ENCODE measurements at places on chromosomes 16 and 17.
A peak's percentile ranks its signal among the peaks of the same experiment; 100 is the strongest.

- no peak for DNase-seq
These were observed 1084.9 kb upstream of the RBFOX1 start for GRCh38 chr16:6247775-6248174.

- no peak for DNase-seq
These were observed 3.8 kb downstream of the YBX2 start for GRCh38 chr17:7290685-7291084.

DNA sequence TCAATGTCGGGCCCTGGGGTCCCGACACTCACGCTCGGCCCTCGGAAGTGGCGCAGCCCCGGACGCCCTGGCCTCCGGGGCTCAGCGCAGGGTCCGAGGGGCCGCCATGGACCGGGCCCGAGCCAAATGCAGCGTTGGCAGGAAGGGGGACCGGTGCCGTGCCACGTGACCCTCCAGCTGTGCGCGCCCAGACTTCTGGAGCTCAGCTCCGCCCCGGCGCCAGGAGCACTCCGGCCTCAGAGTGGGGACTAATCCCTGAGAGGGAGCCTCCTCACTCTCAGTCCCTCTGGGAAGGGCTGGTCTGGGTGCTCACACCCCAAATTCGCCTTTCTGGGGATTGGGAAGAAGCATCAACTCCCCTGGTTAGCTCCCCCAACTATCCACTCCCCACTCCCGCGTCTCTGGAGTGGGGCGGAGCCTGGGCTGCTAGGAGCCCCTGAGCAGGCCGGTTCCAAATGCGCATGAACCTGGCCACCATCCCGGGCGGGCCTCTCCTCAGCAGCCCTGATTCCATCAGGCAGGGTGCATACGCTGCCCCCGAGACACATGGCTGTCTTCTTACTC is at the start of gene B3GNT9:
Gene B3GNT9, minus strand, starts transcription at position 166 of the 564 bp plus-strand sequence. CDS start 513 bp downstream, outside the sequence.
- no peak for DNase-seq

DNA sequence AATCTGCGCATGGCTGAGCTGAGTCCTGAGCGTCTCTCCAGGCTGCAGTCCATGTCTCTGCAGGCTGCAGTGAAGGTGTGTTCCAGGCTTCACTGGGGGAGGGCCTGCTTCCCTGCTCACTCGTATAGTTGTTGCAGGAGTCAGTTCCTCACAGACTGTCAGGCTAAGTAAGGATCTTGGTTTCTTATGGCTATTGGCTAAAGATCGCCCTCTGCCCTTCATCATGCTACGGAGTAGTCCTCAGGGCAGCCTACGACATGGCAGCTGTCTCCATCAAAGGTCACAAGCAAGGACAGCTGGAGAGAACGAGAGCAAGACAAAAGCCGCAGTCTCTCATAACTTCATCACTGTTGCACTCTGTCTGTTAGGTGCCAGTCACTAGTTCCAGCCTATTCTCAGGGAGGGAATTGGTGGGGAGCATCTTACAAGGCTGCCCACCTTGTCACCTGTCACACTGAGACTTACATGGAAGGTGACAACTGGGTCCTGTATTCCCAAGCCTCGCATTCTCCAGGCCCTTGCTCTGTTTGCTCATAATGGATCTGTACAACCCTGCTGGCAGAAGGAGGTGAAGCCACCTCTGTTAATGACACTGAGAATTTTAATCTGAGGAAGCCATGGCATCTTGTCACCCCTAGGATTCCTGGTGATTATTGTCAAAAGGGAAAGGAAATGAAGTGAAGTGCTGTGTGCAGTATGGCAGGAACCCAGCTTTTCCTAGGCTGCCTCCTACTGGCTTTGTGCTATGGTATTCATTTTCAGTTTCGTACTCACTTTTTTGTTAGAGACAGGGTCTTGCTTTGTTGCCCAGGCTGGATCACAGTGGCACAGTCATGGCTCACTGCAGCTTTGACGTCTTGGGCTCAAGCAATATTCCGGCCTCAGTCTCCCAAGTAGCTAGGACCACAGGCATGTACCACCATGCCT is 43.4 kb downstream of the MFSD11 start:
- DNase-seq, result no peak

- DNase-seq, result no peak
These were observed 92.3 kb upstream of the C17orf78 start for GRCh38 chr17:37283414-37283961.

DNA sequence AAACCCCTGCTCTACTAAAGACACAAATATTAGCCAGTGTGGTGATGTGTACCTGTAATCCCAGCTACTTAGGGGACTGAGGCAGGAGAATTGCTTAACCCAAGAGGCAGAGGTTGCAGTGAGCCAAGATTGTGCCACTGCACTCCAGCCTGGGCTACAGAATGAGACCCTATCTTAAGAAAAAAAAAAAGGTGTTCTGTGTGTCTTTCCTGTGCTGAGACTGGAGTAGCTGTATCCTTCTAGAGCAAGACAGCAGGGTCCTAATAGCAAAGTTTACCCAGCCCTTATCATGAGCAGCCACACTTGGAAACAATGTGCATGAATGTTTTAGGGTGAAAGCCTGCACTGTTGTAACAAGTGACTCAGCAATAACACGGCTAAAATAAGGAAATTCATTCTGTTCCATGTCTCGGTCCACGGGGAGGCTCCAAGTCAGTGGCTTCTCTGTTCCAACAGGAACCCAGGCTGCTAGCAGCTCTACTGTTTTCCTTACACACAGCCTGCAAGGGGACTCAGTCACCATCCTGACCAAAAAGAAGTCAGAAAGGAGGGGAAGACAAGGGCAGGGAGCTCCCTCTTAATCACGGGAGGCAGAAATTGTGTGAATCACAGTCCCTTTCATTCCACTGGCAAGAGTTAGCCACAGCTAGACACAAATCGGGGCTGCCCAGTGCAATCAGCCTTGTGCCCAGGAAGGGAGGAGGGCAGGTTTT is 7.1 kb upstream of the SLC5A11 start:
- DNase-seq, result peak; percentile 81

GRCh38 chr17:68427575-68427974 is 29.7 kb downstream of the WIPI1 start:
- DNase-seq, result no peak

DNA sequence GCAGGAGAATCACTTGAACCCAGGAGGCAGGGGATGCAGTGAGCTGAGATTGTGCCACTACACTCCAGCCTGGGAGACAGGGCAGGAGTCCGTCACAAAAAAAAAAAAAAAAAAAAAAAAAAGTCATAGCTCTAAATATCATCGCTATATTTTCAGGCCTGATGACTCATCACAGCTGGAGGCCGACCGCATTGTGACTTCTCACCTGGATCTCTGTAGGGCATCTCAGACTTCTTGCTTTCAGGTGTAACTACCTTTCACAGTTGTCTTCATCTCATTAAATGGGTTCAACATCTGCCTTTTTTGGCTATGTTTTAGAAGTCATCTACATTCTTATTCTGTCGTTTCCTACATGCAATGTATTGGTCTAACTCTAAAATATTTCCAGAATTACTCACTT is 353.1 kb upstream of the MON1B start:
- DNase-seq, result no peak

DNA sequence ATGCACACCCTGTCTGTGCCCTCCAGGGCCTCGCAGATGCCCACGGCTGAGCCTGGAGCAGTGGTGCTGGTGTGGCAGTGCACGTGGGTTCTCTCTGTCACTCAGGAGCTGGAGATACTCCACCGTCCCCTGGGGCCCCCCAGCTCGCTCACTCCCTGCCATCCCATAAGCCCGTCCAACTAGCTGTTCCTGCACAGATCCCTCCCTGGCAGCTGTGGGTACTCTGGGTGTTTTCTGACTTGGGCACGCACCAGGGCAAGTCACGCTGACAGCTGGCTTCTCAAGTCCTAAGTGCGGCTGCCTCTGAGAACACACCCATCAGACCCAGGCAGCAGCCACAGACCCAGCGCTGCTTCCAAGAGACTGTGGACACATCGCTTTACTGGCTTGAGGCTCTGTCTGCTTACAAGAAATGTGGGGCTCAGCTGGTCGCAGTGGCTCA is 25.4 kb upstream of the ITGB4 start:
- peak; percentile 58 for DNase-seq
